ENCODE measurements at places on chromosomes 2 and 18.

DNA sequence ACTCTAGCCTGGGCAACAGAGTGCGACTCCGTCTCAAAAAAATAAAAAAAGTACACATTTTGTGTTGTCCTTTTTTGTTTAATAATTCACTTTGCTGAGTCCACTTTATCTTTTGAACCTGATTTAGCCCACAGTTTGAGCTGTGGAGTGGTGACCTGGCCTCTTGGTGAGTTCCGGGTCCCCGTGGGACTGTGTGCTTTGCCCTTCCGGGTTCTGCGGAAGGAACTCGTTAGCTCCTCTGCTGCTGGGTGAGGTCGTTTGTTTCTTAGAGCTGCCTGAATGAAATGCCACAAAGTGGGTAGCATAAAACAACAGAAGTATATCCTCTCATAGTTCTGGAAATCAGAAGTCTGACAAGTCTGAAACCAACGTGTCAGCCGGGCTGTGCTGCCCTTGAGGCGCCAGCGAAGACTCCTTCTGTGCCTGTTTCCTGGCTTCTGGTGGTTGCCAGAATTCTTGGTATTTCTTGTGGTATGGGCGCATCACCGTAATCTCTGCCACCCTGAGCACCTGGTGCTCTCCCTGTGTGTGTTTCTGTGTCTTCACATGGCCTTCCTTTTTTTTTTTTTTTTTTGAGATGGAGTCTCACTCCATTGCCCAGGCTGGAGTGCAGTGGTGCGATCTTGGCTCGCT lies 3.5 kb downstream of the EFHD1 start:
- DNase-seq: no peak

DNA sequence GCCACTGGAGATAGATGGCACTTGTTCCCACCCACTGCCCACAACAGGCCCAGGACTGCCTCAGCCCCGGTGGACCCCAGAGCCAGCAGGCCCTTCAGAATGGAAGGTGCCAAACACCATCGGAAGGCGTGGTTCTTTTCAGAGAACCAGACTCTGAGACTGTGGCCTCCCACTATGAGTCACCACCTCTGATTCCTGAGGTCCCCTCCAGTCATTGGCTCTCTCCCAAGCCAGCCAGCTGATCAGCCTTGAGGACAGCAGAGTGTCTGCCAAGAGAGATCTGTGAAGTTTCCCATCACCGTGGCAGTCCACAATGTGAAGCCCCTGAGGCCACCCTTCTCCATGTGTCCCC lies 10.4 kb upstream of the MAP3K2 start:
- DNase-seq: no peak

- no peak for DNase-seq
Observed at GRCh38 chr2:109403841-109404201, 209.9 kb downstream of the SEPTIN10 start.

GRCh38 chr2:172160839-172161238 lies 58.1 kb upstream of the DLX2 start:
- no peak for DNase-seq

GRCh38 chr2:120641366-120641771 lies 94.3 kb upstream of the GLI2 start:
- DNase-seq: no peak
